NCI-H187 (cell line): ENCODE measurements at places on chromosomes 2 and 18.

- DNase-seq, result no peak
These were observed 111.7 kb downstream of the PID1 start for GRCh38 chr2:229159405-229159804.

- no peak for DNase-seq
These were observed 15.6 kb downstream of the BMP10 start for GRCh38 chr2:68855550-68855949.

DNA sequence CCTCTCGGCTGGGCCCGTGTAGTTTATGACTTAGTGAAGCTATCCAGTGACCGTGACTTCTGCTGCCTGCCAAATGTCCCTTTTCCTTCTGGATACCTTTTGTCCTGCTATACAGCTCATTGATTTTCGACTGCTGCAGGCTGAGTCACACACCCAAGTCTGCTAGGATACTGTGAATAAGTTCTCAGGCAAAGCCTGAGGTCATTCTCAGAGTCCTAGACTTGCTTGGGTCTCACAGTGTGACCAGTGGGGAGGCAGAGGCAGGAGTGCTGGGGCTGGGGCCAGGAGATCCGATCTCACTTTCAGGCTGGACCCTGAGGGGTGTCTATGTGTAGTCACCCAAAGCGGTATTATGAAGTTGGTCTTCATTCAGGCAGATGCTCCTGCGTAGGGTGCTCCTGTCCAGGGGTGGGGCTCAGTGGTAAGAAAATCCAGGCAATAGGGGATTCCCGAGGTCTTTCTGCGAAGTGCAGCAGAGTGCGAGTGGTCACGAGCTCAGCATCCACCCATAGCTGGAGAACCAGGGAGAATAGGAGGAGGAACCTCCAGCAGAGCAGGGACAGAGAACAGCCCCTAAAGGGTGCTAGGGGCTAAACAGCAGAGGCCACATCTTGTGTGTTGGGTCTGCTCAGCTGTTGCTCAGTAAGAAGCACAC lies 268.6 kb upstream of the NCKAP5 start:
- DNase-seq, result no peak

GRCh38 chr2:18763338-18763737 lies 174.0 kb upstream of the NT5C1B start:
- no peak for DNase-seq

DNA sequence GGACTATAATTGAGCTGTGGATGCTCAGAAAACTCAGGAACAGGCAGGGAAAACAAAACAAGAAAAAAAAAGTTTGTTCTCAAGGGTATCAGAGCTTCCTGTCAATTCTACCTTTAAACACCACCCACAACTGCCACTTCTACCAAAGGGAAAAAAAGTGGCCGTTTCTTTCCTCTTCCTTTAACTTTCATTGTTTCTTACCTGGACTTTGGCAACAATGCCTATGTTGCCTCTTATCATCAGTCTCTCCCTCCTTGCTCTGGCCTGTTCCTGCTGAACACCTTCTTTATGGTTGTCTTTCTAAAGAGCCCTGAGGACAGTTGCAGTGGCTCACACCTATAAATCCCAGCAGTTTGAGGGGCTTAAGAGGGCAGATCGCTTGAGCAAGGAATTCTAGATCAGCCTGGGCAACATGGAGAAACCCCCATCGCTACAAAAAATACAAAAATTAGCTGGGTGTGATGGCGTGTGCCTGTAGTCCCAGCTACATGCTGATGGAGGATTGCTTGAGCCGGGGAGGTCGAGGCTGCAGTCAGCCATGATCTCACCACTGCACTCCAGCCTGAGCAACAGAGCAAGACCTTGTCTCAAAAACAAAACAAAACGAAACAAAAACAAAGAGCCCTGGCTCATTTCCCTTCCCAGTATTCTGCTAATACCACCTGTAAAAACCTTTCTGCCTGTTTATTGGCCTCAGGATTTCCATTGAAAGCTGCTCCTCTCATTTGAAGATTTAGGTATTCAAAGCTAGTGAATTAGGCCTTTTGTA lies 18.0 kb upstream of the NR4A2 start:
- DNase-seq, result no peak

GRCh38 chr2:65133626-65134025 lies 3.7 kb upstream of the RAB1A start:
- DNase-seq, result no peak

GRCh38 chr18:58409802-58410445 lies 219.0 kb downstream of the ALPK2 start:
- DNase-seq, result no peak

- no peak for DNase-seq
These were observed 3.3 kb upstream of the GPBAR1 start for GRCh38 chr2:218257390-218257981.

- DNase-seq, result no peak
These were observed 29.9 kb upstream of the PARD3B start for GRCh38 chr2:204515416-204515815.

DNA sequence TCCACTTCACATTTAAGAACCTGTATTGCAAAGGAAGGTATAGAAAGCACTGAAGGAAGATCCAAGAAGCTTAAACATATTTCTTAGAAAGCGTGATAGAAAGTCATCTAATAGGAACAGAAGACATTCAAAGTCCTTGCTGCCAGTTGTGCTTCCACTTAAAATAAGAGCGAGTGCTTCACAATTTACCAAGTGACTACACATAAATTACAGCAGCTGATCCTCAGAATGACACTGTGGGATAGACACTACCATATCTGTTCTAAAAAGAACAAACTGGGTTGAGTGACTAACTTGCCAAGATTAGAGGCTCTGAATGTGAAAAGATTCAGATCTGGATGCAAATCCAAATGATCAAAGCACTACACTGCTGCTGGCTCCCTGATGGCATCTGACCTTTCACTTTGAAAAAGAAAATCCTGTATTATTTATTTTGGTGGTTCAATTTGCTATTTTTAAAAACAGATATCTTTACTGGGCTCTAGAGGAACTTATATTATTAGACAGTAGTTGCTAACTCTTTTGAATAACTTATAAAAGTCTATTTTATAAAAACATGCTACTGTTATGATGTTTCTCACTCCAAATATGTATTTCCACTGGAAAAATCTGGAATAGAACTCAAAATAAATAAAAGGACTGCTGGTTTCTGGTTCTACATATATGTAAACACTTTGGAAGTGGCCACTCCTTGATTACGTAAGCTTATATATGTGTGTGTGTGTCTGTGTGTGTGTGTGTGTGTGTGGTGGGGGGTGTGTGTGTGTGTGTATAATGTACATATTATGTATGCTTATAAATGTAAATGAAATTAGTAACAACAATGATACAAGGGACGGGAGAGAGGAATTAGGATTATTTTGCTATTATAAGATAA lies 57.4 kb downstream of the KIDINS220 start:
- DNase-seq, result no peak

GRCh38 chr18:59044855-59045254 lies 94.8 kb upstream of the SEC11C start:
- no peak for DNase-seq
